ENCODE measurements at places on chromosomes 12 and 14.

- no peak for DNase-seq
Measured at GRCh38 chr14:24082411-24083080, 11.2 kb downstream of the CPNE6 start.

- DNase-seq = no peak
Measured at GRCh38 chr14:104464907-104465306, 114.7 kb upstream of the C14orf180 start.

GRCh38 chr14:36818246-36818645, 156.6 kb downstream of the PAX9 start:
- DNase-seq = no peak

DNA sequence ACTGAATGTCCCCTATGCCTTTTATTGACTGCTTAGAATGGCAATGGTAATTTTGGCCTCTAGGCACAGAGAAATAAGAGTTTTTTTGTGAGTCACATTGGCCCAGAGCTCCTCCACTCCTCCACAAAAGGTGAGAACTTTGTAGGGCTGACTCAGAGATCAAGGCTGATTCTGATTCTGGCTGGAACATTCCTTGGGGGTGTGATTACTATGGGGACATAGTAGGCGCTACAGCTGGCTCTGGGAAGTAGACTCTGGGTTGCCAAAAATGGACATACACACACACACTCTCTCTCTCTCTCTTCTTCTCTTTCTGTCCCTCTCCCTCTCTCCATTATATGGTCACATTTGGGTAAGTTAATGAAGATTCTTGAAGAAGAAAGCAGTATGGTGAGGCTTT, 174.6 kb upstream of the DDHD1 start:
- no peak for DNase-seq

- DNase-seq = no peak
Measured at GRCh38 chr12:14554281-14555007, 13.2 kb downstream of the PLBD1 start.

DNA sequence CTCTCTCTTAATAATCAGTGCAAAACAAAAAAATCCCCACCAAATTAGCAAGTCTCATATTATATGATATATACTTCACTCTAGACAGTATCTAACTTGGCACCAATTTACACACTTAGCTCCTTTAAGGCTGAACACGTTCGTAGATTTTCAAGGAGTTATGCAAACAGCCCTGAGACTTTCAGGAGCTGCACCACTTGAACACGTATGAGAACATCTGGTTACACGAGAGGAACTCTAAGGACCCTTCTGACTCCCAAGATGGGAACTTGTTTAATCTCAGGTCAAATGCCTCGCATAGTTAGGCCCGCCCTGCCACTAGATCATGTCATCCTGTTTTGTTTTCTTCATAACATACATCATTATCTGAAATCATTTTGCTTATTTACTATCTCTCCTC, 10.0 kb downstream of the SPRING1 start:
- DNase-seq = no peak

- no peak for DNase-seq
Measured at GRCh38 chr12:128026696-128027574, 240.0 kb upstream of the TMEM132C start.

GRCh38 chr12:73301530-73301929, 1029.4 kb downstream of the TRHDE start:
- no peak for DNase-seq

All from NCI-H187 treated with DMSO at 0.1 percent for 48 hours (cell line).